NCI-H1092 treated with DMSO at 0.1 percent for 48 hours (cell line): ENCODE measurements at places on chromosomes 13 and 19.

GRCh38 chr13:45367358-45367757 lies 26.4 kb upstream of the TPT1 start:
- DNase-seq = no peak

DNA sequence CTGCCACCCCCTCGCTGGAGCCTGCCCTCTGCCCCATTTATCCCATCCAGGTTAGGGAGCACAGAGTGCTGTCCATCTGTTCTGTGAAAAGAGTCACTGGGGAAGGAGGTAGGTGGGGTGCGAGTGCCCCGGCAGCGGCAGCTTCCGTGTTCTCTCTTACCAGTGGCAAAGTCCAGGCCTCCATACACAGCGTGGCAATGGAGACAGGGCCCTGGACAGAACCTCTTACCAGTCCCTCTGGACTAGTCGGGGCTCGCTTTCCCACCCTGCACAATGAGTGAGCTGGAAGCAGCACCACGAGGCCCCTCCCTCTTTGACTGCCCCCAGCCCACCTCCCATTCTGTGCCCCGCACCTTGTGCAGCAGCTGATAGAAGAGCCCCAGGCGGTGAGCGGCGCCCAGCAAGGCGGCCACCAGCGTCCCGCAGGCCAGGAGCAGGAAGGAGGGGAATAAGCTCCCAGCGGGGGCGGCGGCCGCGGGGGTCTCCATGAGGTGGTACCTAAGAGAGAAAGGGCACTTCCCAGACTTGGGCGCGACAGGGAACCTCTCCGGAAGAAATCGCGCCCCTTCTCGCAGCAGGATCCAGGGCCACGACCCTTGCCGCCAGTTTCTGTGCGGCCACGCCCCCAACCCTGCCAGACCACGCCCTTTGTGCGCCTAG lies 17.5 kb downstream of the SYDE1 start:
- DNase-seq = no peak

DNA sequence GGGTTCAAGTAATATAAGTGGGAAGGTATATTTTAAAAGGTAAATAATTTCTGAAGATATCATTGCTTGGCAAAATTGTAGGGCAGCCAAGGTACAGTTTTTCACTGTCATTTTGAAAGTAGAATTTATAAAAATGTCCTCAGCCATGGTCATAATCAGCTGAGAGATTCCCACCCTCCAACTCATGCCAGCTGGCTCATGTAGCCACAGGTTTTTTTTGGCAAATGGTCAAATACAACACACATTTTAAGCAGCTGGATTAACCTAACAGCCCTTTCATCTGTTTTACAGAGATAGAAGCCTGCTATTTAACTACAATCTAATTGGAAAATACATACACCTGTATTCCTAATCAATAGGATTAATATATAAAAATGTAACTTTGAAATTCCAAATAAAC lies 619.2 kb upstream of the SGCG start:
- peak; percentile 85 for DNase-seq

- no peak for DNase-seq
Measured at GRCh38 chr19:35704218-35704617, at the start of gene ZBTB32. Gene ZBTB32 (plus strand): TSS chr19:35704558. CDS start chr19:35714627, 10,069 bp downstream.

GRCh38 chr13:80038371-80038770 lies 302.6 kb downstream of the SPRY2 start:
- no peak for DNase-seq

GRCh38 chr13:96650301-96650886 lies 343.9 kb downstream of the OXGR1 start:
- no peak for DNase-seq

- DNase-seq = no peak
Measured at GRCh38 chr13:39452417-39452816, 150.6 kb downstream of the LHFPL6 start.

DNA sequence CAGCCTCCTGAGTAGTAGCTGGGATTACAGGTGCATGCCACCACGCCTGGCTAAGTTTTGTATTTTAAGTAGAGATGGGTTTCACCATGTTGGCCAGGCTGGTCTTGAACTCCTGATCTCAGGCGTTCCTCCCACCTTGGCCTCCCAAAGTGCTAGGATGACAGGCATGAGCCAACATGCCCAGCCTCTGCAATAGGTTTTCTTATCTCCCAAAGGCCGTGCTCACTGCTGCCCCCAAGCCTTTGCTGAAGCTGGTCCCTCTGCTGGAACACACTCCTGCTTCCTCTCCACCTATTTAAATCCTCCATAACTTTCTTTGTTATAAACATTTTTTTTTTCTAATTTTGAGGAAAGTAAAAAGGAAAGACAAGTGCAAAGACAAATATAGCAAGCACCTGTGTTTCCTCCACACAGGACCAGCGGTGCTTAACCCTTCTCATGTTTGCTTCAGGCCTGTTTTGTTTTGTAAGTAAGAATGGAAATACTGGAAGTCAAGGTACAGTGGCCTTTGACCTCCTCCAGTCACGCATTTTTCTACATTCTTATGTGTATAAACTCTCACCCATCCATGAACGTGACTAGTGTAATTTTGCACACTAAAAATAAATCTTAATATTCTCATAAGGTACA lies 14.5 kb upstream of the TNFAIP8L1 start:
- DNase-seq = no peak

DNA sequence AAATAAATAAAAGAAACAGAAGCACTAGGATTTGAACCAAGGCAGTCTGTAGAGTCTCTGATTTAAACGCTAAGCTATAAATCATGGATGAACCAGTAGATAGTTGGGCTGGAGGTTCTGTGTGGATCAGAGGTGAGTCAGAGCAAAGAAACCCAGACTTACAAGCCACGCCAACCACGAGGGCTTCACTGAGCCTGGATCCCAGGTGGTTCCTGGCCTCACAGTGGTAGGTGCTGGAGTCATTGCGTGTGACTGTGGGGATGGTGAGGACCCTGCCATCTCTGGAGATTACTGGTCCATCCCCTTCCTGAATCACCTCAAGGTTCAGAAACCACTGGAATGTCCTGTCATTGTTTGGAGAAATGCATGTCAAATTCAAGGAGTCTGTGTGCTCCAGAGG lies 19.3 kb upstream of the CEACAM20 start:
- no peak for DNase-seq

- DNase-seq = no peak
Measured at GRCh38 chr13:78601874-78602560, 1.3 kb downstream of the POU4F1 start.

- peak; percentile 22 for DNase-seq
Measured at GRCh38 chr13:32036757-32037156, 5.2 kb downstream of the FRY start.

GRCh38 chr13:59651479-59651878 lies 512.2 kb downstream of the DIAPH3 start:
- DNase-seq = no peak

DNA sequence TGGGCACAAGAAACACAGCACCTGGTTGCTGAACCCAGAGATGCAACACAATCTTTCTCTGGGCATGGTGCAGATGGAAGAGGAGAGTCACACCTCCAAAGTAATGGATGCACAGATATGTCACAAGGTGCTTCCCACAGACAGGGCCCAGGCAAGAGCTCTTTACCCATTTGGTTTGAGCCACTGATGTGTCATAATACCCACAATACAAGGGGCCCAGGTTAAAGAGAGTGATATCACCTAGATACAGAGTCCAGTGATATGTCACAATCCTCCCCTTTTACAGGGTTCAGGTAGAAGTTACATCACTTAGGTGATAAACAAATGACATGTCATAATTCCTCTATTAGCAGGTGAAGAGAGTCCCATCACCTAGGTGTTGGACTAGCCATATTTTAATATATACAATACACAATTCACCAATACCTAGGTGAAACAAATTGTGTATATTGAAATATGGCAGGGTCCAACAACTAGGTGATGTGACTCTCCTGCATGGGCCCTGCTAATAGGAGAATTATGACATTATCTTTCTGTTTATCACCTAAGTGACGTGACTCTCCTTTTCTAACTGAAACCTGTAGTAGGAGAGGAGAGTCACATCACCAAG lies 5.6 kb upstream of the ZNF43 start:
- DNase-seq = no peak

GRCh38 chr19:6252066-6252465 lies 27.7 kb downstream of the MLLT1 start:
- DNase-seq = no peak

- no peak for DNase-seq
Measured at GRCh38 chr13:33263484-33263883, 22.1 kb downstream of the STARD13 start.

- DNase-seq = no peak
Measured at GRCh38 chr19:35120492-35120891, 4.9 kb downstream of the FXYD3 start.

DNA sequence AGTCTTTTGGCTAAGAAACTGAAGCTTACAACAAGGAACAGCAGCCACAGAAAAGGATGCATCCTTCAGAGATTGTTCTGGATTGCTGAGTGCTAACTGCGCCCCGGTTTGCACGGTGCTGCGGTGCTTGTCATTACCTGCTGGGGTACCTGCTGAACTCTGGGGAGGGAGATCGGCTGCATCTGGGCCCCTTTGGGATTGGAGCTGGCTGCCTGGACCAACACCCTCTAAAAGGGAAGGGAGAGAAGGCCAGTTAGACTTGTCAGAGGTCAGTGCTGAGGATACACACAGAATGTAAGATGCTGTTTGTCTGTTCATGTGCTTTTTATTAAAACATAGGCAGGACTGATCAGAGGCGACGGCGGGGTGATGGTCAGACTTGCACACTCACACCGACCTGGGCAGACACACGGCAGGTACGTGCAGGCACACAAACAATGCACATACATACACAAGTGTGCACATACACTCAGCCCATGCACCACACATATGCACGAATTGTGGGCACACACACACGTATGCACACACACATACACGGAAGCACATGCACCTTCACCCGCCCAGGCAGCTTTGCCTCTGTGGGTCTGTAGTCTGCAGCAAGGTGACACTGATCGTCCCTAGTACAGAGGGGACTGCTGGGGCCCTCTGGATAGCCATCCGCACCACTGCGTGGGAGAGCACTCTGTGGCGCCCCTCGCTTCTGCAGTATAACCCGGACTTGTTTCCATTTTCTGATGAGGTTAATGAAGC lies 66.1 kb downstream of the RFX2 start:
- DNase-seq = no peak

DNA sequence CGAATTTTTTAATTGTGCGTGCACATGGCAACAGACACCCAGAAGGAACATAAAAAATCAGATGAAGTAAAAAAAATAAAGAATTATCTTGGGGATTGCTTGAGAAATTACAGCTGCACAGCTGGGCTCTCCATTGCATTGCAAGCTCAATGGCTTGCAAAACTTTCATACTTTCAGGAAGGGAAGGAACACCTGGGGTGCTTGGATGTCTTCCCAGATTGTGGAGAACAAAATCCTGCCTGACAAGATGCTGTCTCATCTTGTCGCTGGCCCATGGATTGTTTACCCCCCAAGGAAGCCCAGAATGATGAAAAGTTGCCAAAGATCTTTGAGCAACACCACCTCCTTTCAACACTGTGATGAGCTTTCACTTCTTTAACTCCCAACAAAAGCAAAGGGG lies 11.0 kb upstream of the CASP14 start:
- DNase-seq = no peak

DNA sequence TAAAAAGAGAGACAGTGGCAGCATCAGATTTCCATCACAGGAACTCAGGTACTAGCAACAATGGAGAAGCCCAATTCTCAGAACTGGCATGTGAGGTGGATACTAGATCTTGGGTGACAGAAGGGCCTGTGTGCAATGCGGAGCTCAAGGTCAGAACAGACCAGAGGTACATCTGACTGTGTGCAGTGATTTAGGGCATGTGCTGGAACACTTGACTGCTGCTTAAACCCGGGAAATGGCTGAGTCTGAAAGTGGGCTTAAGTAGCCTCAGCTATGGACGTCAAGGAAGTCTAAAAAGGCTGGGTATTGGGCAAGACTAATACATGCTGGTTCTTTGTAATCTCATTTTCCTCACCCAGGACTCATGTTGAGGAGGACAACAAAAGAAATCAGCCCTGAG lies 182.2 kb downstream of the LACC1 start:
- no peak for DNase-seq

DNA sequence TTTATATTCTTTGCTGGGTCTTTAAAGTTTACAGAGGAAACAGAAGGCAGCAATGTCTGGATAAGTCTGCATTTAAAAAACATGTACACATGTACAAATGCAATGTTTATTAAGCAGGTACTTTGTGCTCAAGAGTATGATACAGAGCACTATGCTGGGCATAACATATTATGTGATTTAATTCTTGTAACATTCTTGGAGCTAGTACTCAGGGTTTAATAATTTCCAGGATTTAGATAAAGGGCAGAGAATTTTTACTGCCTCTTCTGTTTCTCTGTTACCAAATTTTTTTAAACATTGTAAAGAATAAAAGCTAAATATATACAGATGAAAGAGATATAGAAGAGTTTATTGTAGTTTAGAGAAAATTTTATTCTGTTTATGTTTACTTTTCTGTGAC lies 152.7 kb downstream of the ZNF737 start:
- DNase-seq = no peak

- DNase-seq = peak; percentile 12
Measured at GRCh38 chr13:98466634-98467236, 110.2 kb downstream of the STK24 start.

DNA sequence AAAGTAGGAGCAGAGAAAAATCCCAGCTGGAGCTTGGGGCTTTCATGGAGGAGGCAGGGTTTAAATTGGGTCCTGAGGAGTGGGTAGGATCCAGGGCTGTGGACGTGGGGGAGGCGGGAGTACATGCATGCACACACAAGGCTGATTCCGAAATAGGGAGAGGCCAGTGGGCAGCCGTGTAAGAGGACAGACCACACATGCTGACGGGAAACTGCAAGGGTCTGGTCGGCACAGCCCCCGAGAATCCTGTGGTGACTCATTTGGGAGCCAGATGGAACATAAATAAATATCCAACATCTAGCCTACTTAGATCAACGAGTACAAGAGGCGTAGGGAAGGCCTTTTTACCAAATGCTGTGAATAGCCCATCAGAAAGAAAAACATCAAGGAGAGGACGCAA lies 216.3 kb upstream of the ZNF507 start:
- DNase-seq = no peak

- peak; percentile 73 for DNase-seq
Measured at GRCh38 chr13:27170516-27171243, 931 bp downstream of the USP12 start.

DNA sequence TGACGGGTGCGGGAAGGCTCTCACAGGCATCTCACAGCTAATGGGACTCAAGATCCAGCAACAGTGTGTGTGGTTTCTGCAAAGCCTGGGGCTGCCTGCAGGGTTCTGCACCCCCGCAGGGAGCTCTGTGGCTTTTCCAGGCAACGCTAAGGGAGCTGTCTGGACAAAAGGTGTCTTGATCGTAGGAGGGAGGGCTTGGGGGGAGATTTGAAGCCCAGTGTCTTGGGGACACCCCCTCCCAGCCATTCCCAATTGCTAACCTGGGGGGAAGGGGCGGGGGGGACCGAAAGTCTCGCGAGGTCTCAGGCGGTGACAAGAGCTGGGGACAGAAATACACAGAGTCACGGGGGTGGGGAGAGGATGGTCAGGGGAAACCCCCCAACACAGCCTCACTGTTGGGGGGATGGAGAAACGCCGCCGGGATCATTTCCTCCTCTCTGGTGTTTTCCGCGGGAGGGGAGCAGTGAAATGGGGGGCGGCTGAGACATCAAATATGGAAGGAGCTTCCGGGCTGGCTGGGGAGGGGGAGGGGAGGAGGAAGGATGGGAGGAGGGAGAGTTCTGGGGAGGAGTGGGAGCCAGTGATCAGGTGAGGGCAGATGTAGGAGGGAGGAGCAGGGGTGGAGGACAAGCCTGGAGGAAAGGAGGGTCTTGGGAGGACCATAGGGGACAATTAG lies 13.3 kb downstream of the KCNC3 start:
- DNase-seq = peak; percentile 4

- no peak for DNase-seq
Measured at GRCh38 chr13:42715909-42716308, 65.5 kb upstream of the FAM216B start.

GRCh38 chr19:23118400-23118799 lies 1.6 kb downstream of the ZNF730 start:
- DNase-seq = no peak

- no peak for DNase-seq
Measured at GRCh38 chr13:30933354-30933670, 856 bp downstream of the TEX26 start.
